ENCODE measurements at places on chromosomes 5 and 9.

GRCh38 chr9:90827181-90827871 is 25.7 kb downstream of the SYK start:
- DNase-seq: no peak

DNA sequence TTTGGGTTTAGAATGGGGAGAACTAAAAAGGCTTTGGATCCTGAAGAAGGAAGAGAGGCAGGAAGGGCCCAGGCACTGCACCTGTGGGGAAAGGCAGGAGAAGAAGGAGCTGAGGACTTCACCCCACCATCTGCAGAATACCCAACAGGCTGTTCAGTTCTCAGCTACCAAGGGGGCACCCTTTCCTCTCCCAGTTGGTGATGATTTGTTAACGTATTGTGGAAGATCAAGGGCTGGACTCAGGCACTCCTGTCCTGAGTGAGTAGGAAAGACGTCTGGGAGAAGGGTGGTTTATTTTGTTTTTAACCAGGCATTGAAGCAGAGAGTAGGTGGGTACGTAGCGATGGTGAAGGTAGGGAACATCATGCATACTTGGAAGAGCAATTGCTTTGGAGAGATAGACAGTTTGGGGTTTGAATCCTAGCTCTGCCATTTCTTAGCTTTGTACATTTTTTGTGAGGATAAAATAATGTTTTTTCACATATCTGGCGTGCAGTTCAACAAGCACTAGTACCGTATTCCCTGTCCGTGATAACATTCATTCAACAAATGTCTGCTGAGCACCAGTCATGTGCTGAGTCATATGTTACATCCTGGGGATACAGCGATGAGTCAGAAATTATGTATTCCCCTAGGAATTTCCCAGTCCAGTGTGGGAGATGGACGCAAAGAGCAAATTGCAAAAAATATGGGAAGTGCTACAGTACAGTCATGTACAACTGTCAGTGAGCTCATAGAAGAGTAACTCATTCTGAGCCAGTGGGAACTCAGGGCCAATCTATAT is 2.1 kb downstream of the MSANTD3 start:
- DNase-seq: peak; percentile 100

- no peak for DNase-seq
These were observed 6.3 kb upstream of the UBE2QL1 start for GRCh38 chr5:6442333-6442732.

- DNase-seq: peak; percentile 67
These were observed 186.7 kb downstream of the PDZD2 start for GRCh38 chr5:31825518-31826068.

DNA sequence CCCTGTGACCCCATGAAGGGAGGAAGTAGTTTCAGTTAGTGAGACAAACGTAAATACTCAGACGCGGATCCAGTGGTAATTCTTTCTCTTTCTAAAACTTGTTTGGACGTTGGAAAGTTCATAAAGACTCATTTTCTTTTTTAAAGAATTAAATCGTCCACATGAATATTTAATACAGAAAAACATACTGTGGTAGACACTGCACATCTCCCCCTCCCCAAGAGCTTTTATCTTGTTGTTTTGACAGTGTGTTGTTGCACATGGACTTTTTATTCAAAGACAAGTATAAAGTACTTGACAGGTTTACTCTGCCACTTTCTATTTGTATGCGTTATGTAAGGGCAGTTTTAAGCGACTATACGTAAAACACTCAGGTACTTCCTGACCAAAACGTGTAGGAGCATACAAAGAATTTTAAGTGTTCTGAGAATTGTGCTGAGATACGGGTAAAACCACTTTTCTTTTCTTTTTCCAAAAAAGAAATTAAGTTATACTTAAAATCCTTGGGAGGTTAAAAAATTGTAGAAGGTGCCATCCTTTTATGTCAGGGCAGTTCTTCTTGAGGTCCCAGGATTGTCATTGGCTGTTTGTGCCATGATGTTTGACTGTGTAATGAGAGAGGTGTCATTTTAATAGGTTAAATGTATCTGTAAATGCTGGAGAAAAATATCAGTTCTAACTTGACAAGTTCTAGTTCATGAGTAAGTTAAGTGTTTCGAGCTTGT is 1.3 kb downstream of the NIPBL start:
- DNase-seq: peak; percentile 68

- no peak for DNase-seq
These were observed 53.2 kb downstream of the BOD1 start for GRCh38 chr5:173563246-173563645.

DNA sequence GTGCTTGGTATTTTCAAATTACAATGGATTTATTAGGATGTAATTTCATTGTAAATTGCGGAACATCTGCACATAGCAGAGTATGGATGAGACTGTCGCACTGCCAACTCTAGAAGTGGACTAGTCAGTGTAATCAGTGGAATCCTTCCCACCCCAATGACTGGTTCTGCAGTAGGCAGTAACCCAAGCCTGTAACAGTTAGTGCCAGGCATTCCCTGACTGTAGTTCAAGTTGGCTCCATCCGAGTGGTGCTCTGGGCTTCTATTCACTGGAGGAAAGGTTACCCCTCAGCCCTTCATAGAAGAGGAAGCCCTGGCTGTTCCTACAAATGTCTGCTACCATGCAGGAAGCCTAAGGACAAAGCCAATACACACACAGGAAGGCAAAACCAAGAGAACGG is 23.2 kb downstream of the AK3 start:
- DNase-seq: no peak

GRCh38 chr5:173829826-173830225 is 58.3 kb upstream of the CPEB4 start:
- peak; percentile 58 for DNase-seq

GRCh38 chr5:40499518-40500273 is 180.0 kb upstream of the PTGER4 start:
- DNase-seq: no peak

GRCh38 chr9:33153001-33153400 is 14.1 kb downstream of the B4GALT1 start:
- DNase-seq: no peak

- peak; percentile 11 for DNase-seq
These were observed 69.8 kb downstream of the CMYA5 start for GRCh38 chr5:79759436-79759835.

DNA sequence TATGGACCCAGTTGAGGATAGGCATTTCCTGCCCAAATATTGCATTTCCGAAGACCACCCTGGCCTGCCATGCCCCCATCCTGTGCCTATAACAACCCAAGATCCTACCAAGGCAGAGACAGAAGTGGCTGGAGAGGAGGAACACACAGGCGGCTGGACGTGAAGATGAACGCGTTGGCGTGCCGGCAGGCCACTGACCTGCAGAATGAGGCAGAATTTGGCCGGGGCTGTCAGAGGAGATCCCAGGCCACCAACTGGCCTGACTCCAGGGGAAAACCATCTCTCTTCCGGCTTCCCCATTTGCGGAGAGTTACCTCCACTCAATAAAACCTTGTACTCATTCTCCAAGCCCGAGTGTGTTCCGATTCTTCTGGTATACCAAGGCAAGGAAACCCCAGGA is 1507.5 kb downstream of the EFNA5 start:
- DNase-seq: no peak

DNA sequence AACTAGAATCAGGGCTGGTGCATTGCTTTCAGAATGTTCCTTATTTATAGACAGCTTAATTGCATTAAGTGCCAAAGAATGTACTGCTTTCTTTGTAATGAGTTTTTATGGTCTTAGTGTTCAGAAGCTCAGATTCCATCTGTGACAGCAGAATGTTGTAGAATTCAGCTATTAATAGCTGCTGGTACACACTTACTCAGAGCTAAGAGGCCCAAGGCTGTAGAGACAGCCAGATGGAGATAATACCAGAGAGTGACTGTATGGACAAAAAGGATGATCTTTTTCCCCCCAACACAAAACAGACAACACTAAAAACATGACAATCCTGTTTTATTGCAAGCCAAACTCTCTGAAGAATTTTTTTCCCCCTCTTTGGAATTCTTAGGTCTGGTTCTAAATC is 50.2 kb downstream of the PPP2R2B start:
- DNase-seq: peak; percentile 6

DNA sequence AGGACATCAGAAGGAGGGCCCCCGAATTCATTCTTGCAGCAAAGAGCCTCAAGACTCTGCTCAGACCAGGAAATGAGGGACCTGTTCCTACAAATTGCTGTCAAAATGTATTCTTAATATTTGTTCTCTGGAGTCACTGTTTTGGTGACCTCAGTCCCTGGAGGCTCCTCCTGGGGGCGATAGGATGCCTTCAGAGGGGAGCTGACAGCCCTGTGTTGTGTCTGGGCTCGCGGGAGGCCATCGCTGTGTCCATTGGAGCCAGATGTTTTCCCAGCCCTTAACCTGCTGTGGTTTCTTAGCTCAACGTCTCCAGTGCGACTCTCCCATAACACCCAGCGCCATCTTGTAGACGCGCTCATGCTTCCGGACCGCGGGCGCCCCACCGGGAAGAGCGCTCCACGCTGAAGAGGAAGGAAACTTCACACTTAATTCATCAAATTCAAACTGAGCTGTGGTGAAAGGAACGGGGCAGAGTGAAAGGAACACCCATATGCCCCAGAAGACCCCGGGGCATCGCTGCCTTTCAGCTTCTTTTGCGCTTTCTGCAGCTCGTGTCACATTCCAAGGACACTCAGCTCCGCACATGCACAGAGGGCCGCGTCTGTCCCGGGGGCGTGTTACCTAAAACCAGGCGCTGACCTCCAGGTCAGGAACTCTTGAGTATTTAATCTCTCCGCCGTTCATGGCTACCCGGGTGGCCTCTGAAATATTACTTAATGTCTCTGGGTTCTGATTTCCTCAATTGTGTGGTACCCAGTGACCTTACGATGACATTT is 112.3 kb upstream of the GDNF start:
- DNase-seq: no peak

DNA sequence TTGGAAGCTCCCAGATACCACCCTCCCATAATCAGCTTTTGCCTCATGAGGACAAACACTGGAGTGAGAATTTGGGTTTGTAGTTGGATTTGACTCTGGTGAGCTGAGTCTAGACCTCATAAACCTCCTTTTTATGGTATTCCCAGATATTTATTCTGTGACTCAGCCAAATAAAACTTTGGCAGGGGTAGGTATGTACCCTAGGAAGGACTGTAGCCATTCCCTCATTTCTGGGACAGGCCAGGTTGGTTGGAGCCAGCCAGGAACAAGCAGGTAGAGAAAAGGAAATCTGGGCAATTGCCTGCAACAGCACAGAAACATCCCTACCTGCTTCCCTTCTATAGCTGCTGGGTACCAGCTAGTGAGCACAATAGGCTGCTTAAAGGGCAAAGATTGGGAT is 19.4 kb downstream of the ENHO start:
- DNase-seq: no peak

DNA sequence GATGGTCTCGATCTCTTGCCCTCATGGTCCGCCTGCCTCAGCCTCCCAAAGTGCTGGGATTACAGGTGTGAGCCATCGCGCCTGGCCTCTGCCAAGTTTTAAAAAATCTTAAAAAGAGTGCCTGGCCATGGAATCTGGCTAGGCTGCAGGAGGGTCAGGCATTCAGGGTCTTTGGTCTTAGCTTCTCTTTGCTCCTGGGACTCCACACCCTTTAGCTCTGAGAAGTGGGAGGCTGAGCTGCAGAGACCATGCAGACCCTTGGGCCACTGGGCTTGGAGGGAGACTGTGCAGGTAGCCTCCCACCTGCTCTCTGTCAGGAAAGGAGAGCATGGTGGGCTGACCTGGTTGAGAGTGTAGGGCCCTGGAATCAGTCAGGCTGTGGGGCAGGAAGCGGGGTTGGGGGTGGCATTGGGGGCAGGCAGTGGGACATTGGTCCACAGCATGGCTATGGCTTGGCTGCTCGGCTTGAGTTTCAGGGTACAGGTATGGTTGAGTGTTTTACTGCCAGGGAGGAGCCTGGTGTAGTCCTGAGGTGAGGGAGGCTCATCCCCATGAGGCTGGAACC is 20.8 kb downstream of the PHF2 start:
- DNase-seq: no peak

DNA sequence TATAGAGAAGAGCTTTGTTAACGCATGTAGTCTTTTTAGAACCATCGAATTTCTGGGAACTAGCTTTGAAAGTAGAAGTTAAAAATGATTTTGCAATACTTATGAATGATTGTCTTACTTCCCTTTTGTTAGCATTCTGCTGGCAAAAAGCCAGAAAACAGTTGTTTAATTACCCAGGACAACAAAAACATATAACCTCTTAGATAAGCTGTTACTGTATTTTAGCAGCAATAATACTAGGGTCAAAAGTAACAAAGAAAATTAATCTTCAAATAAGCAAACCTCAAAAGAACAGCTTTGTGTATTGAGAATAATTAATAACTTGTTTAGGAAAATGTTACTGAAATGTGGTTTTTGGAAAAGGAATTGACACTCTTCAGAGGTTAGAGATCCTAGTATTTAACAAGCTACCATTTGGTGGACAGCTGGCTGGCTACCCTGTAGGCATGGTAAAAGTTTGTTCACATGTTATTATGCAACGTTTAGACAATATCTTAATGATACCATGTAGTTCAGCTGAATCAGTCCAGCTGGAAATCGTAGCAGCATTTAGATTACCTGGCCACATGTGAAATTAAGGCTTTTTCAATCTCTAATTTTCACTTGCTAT is 3.8 kb downstream of the FGF10 start:
- DNase-seq: no peak

- DNase-seq: no peak
These were observed 38.3 kb upstream of the KCNV2 start for GRCh38 chr9:2679011-2679410.

DNA sequence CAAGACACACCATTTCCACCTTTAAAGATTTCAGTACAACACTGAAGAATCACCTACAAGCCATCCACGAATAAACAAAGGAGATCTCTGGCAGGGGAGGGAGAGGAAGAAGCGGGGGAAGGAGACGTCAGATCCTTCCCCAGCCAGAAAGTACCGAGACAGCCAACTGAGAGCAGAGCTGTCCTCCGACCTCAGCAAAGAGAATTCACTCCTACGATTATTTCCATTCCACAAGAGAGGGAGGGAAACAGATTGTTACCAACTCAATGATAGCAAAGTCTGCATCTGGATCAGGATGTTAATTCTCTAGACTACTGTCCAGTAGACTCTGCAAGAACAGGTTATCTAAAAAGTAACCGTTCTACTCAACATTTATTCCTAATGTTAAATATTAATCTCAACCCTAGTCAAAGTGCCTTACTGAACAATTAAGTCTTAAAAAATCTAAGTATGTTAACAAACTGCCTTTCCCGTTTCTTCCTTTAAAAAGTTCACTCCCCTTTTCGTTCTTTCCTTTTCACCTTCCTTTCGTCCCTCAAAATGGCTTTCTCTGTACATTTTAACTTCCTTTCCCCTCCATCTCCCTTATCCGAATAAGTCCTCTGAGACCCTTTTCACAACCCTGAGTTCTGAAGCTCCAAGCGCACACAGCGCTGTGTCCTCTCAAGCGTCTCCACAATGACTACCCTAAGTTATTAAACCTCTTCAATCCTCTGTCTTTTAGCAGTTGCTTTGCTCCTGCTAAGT is 1.4 kb downstream of the CHD1 start:
- peak; percentile 81 for DNase-seq

GRCh38 chr5:132000677-132001453 is 10.6 kb downstream of the ACSL6 start:
- no peak for DNase-seq

GRCh38 chr5:158463188-158463587 is 604.2 kb upstream of the CLINT1 start:
- DNase-seq: no peak

- DNase-seq: peak; percentile 67
These were observed 84.7 kb upstream of the TNFSF8 start for GRCh38 chr9:115015018-115015635.

Data from mesenchymal stem cell (in vitro differentiated cells and primary cell).